ENCODE measurements at places on chromosomes 4 and X. TPM values are rescaled to one million over a fixed set of nuclear protein-coding genes. Genes with fewer than 3 reads are reported as not detected.
A peak's percentile ranks its signal among the peaks of the same experiment; 100 is the strongest.

GRCh38 chr4:173243917-173244658 lies 75.5 kb downstream of the GALNT7 start:
- H3K4me3 ChIP-seq = no peak overlapping the region
- H3K36me3 ChIP-seq = no peaks in the 10 kb centered on the region
- no peak for DNase-seq
- H3K4me1 ChIP-seq = peaks cover 14% of the 10 kb centered on the region

- no peaks in the 10 kb centered on the region for H3K4me1 ChIP-seq
- no peak overlapping the region for H3K27ac ChIP-seq
- H3K27me3 ChIP-seq = no peaks in the 10 kb centered on the region
- H3K36me3 ChIP-seq = no peaks in the 10 kb centered on the region
- no peak for DNase-seq
Observed at GRCh38 chr4:24843096-24843495, 47.7 kb downstream of the SOD3 start.

GRCh38 chr4:120636120-120636630 lies 286.4 kb downstream of the PRDM5 start:
- DNase-seq = no peak
- H3K4me3 ChIP-seq = no peak overlapping the region
- H3K4me1 ChIP-seq = no peaks in the 10 kb centered on the region
- no peaks in the 10 kb centered on the region for H3K36me3 ChIP-seq
- H3K27ac ChIP-seq = no peak overlapping the region
- no peaks in the 10 kb centered on the region for H3K27me3 ChIP-seq

- H3K4me1 ChIP-seq = no peaks in the 10 kb centered on the region
- no peaks in the 10 kb centered on the region for H3K36me3 ChIP-seq
- no peak within 1 kb of the TSS for H3K27ac ChIP-seq
- H3K4me3 ChIP-seq = no peak within 1 kb of the TSS
Observed at GRCh38 chr4:99352602-99353537, at the start of gene ADH1C. Gene ADH1C, minus strand, starts transcription at chr4:99352746. Its CDS starts 71 bp downstream, at chr4:99352675.

DNA sequence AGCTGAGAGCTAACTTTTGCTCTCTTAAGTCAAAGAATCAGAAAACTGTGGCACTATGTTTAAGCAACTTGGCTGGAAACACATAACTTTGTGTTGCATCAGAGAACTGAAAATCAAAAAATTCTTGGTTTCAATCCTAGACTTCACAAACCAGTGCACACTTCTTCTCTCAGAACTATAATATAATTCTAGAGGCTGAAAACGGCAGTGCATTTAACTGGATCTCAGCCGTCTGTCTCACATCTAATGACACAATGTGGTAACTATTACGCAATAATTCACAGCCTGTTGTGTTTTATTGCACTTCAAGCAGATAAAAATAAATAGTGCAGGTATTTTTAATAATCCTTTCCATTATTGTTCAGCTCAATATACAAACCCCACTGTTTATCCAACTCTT lies 260.6 kb upstream of the DIAPH2 start:
- H3K27me3 ChIP-seq = no peaks in the 10 kb centered on the region
- H3K4me3 ChIP-seq = no peak overlapping the region
- no peak for DNase-seq
- H3K36me3 ChIP-seq = no peaks in the 10 kb centered on the region
- no peak overlapping the region for H3K27ac ChIP-seq

GRCh38 chr4:126267689-126268088 lies 952.9 kb downstream of the FAT4 start:
- H3K4me1 ChIP-seq = peaks cover 11% of the 10 kb centered on the region
- H3K4me3 ChIP-seq = no peak overlapping the region
- no peak overlapping the region for H3K27ac ChIP-seq
- no peaks in the 10 kb centered on the region for H3K36me3 ChIP-seq

DNA sequence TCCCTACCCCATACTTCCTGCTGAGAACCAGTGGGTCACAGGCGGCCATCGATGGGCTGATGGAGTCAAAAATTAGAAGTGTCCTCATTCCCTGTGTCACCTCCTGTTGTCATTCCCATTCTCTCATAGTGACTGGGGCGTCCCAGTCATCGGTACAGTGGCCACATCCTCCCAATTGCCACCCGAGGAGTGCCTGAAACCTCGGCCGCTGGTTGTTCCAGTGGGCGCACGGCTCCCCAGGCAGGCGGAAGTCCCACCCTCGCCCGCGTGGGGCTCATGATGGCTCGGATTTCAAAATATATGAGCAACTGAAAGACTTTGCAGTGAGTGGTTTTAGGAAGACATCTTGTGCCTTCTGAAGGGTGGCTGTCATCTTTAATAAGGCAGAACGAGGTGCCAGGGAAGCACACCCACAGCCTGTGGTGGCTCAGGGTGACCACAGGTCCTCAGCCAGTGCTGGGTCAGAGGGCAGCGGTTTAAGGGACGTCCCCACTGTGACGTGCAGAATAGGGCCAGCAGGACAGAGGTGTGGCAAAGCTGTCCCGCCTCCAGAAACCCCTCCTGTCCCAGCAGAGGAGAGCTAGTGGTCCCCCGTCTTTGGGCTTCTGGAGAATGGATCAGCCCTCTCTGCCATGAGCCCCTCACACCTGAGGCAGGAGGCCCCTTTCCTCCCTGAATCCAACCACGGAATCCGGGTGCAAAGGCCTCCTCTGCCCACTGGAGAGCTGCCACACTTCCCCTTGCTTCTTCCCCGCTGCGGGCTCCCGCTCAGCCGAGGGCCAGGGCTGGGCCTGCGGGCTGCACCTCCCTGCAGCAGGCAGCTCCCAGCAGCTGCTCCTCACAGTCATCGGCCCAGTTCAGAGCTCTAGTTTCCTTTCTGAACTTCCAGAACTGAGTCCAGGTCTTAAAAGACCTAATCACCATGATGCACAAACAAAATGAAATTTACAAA lies 90.4 kb downstream of the ABLIM2 start:
- no peak overlapping the region for H3K27ac ChIP-seq
- peaks cover 22% of the 10 kb centered on the region for H3K36me3 ChIP-seq
- DNase-seq = no peak

GRCh38 chrX:63934160-63934559 lies 149.1 kb upstream of the ARHGEF9 start:
- no peaks in the 10 kb centered on the region for H3K36me3 ChIP-seq
- H3K4me1 ChIP-seq = peaks cover 6% of the 10 kb centered on the region
- H3K27me3 ChIP-seq = peaks cover 6% of the 10 kb centered on the region
- no peak overlapping the region for H3K27ac ChIP-seq
- no peak for DNase-seq

DNA sequence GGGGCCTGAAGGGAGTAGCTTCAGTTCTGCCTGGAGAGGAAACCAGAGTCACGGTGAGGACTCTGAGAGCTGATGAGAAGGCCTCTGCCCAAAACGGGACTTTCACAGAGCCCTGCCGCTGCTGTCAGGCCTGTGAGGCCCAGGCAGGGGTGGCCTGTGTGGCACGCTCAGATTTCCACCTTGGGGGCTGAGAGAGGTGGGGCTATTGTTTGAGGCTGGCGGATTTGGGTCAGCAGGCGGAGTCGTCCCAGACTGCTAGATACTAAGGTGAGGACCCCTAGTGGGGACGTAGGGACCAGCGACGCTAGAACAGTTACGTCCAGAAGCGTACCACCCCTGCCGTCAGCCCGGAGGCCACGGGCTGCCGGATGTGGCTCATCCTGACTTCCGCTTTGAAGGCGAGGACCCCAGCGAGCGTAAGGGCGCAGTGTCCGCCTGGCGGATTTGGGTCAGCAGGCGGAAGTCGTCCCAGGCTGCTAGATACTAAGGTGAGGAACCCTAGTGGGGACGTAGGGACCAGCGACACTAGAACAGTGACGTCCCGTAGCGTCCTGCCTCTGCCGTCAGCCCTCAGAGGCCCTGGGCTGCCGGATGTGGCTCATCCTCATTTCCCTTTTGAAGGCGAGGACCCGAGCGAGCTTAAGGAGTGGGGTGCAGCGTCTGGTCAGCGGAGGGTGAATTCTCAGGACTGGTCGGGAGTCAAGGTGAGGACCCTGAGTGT lies at the start of gene MAGEB1:
Gene MAGEB1, plus strand, starts transcription at position 378 of the 721 bp plus-strand sequence. CDS start 3,348 bp downstream, outside the sequence.
- no peak within 1 kb of the TSS for H3K4me3 ChIP-seq
- H3K27ac ChIP-seq = no peak within 1 kb of the TSS
- H3K27me3 ChIP-seq = peaks cover 6% of the 10 kb centered on the region
- H3K4me1 ChIP-seq = no peaks in the 10 kb centered on the region
- DNase-seq = no peak
- H3K36me3 ChIP-seq = no peaks in the 10 kb centered on the region

DNA sequence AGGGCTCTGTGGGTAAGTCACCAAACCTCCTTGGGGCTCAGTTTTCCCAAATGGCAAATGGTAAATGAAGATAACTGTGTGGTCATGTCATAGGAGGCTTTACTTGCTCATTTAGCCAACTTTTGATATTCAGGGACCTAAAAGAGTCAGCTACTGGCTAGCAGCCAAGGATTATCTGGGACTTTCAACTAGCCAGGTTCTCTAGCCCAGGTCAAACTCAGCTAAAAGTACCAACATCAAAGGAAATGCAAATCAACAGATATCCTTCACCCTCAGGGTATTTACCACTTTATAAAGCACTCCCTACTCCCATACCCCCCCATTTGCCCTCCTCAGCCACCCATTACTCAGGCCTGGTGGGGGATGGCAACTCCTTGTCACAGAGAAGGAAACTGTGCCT lies 7.5 kb downstream of the AMER1 start:
- H3K27ac ChIP-seq = no peak overlapping the region
- DNase-seq = no peak
- no peak overlapping the region for H3K4me3 ChIP-seq
- H3K36me3 ChIP-seq = no peaks in the 10 kb centered on the region
- peaks cover 13% of the 10 kb centered on the region for H3K4me1 ChIP-seq

- peaks cover 42% of the 10 kb centered on the region for H3K4me1 ChIP-seq
- H3K4me3 ChIP-seq = no peak overlapping the region
- H3K27me3 ChIP-seq = no peaks in the 10 kb centered on the region
- DNase-seq = no peak
- H3K27ac ChIP-seq = peak overlapping the region; percentile 54
Observed at GRCh38 chrX:120797188-120797851, 78.3 kb downstream of the CT47B1 start.

DNA sequence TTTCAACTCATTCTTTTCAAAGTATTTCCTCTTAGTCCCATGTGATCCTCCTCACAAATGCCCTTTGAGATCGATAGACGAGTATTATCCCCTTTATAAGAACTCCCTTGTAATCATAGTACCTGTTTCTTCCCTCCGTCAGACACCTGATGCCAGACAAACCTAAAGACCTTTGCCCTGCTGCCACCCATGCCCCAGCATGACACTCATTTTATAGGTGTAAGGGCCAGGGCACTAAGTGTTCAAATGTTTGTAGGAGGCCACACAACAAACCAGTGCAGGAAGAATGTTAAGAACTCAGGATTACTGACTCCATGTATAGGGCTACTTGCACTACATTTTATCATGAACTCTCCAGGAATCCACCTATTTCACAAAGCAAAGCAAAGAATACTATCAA lies 115.6 kb upstream of the DIAPH2 start:
- H3K27ac ChIP-seq = no peak overlapping the region
- no peaks in the 10 kb centered on the region for H3K4me1 ChIP-seq
- H3K27me3 ChIP-seq = no peaks in the 10 kb centered on the region
- no peaks in the 10 kb centered on the region for H3K36me3 ChIP-seq

DNA sequence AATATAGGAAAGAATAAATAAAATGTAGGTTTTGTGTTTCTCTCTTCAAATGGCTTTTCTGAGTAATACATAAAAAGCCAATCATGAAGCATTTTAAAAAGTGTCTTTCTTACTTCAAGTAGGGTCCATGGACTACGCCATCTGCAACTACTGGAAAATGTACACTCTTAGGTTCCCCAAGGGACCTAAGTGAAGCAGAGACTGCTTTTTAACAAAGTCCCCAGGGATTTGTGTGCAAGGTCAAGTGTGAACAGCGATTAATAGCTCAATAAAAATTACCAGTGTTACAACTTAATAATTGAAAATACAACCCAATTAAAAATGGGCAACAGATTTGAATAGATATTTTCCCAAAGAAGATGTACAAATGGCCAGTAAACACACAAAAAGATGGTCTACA lies 84.9 kb downstream of the ARHGAP6 start:
- H3K27ac ChIP-seq = no peak overlapping the region
- H3K4me1 ChIP-seq = no peaks in the 10 kb centered on the region
- no peaks in the 10 kb centered on the region for H3K36me3 ChIP-seq
- no peak for DNase-seq

GRCh38 chr4:138562544-138562991 lies 320.4 kb upstream of the SLC7A11 start:
- peaks cover 16% of the 10 kb centered on the region for H3K4me1 ChIP-seq
- no peak overlapping the region for H3K27ac ChIP-seq
- H3K4me3 ChIP-seq = no peak overlapping the region
- H3K27me3 ChIP-seq = no peaks in the 10 kb centered on the region
- H3K36me3 ChIP-seq = no peaks in the 10 kb centered on the region
- DNase-seq = no peak

DNA sequence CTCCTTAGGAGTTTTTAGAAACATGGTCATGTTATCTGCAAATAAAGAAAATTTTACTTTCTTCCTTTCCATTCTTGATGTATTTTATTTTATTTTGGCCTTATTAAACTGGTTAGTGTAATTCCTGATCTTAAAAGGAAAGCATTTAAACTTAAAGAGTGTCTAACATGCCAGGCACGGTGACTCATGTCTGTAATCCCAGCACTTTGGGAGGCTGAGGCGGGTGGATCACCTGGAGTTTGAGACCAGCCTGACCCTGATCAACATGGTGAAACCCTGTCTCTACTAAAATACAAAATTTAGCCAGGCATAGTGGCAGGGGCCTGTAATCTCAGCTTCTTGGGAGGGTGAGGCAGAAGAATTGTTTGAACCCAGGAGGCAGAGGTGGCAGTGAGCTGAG lies 281.3 kb downstream of the PTTG2 start:
- DNase-seq = no peak
- H3K4me3 ChIP-seq = no peak overlapping the region
- peaks cover 7% of the 10 kb centered on the region for H3K27me3 ChIP-seq
- H3K36me3 ChIP-seq = no peaks in the 10 kb centered on the region
- H3K27ac ChIP-seq = no peak overlapping the region
- H3K4me1 ChIP-seq = peaks cover 27% of the 10 kb centered on the region

- no peak for DNase-seq
- H3K27ac ChIP-seq = no peak overlapping the region
- H3K36me3 ChIP-seq = no peaks in the 10 kb centered on the region
- H3K4me3 ChIP-seq = no peak overlapping the region
- no peaks in the 10 kb centered on the region for H3K4me1 ChIP-seq
Observed at GRCh38 chr4:18441676-18442075, 420.1 kb upstream of the LCORL start.

DNA sequence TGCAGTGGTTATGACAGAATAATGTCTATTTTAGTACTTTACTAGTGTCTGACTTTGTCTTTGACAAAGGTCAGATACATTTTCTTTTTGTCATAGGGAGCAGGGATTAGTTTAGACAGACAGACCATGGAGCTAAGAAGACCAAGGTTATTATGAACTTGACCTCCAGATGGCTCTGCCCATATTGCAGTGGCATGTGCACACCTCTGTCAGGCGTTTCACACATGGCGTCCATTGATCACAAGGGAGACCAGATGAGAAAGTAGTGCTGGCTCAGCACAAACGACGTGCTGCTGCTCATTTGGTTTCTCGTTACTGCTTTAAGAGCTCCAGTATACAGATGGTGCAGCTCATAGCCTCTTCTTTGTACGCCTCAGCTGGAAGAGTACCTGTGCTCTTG lies 56.3 kb upstream of the HPSE start:
- H3K4me3 ChIP-seq = no peak overlapping the region
- H3K4me1 ChIP-seq = peaks cover 16% of the 10 kb centered on the region
- H3K27me3 ChIP-seq = peaks cover 1% of the 10 kb centered on the region
- no peaks in the 10 kb centered on the region for H3K36me3 ChIP-seq
- no peak for DNase-seq

FGA gene
- total RNA-seq = not detected

SUPT20HL2 gene
- total RNA-seq = not detected

SGMS2 gene
- 30.5 TPM for total RNA-seq

PRMT9 gene
- 6.8 TPM for total RNA-seq

SULT1B1 gene
- total RNA-seq = 0.02 TPM
